ENCODE measurements at places on chromosomes 1 and 21.

DNA sequence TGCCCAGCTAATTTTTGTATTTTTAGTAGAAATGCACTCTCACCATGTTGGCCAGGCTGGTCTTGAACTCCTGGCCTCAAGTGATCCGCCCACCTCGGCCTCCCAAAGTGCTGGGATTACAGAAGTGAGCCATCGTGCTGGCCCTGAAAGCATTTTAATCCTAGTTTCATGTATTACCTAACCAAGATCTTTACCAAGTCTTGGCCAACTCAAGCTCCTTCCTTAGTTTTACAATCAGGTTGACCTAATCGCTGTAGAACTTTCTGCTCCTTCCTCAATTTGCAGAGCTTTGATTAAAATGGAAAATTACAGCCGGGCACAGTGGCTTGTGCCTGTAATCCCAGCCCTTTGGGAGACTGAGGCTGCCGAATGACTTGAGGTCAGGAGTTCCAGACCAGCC lies 3.2 kb upstream of the TMEM63A start:
- DNase-seq: no peak

GRCh38 chr1:21365036-21365435 lies 74.8 kb upstream of the ECE1 start:
- no peak for DNase-seq

GRCh38 chr1:40399984-40400704 lies 26.6 kb downstream of the SMAP2 start:
- no peak for DNase-seq

- no peak for DNase-seq
These were observed 1.7 kb downstream of the TFF3 start for GRCh38 chr21:42313501-42313969.

- DNase-seq: no peak
These were observed 136.5 kb upstream of the POU3F1 start for GRCh38 chr1:38183096-38183495.

DNA sequence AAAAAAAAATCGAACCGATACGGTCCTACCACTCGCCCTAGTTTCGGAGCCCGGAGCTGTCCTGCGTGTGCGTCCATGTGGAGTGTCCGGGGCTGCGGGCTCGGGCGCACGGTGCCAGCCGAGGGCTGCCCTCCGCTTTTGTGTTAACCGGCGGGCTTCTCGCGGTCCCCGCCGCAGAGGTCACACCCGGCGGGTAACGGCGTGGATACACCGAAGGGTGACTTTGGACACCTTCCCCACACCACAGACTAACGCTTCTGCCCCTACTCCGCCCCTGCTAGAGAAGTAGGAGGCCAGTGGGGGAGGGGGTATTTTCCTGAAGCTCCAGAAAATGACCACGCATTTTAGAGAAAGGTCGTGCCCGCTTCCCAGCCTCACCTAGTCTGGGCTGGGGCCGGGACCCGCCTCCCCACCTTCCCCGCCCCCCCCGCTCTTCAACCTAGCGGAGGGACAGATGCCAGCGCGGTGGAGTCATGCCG lies 609 bp upstream of the ATF3 start:
- DNase-seq: no peak

DNA sequence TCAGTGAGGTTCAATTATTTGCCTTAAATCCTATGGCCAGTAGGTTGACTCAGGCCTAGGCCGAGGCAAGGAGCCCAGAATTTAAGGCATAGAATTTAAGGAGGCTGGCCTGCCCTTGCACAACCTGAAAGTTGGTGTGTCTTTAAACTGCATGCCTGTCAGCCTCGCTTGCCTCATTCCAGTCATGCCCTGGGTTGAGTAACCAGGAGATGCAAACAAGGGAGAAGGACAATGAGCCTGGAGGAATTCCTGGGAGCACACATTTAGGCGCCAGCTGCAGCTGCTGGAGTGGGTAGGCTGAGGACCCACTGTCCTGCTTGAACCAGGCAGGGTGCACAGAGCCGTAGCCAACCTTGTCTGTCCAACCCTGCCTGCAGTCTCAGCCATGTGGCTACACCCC lies 11.7 kb downstream of the CD2 start:
- no peak for DNase-seq
